ENCODE measurements at places on chromosomes 1 and 21. TPM values are rescaled to one million over a fixed set of nuclear protein-coding genes. Genes with fewer than 3 reads are reported as not detected.
A peak's percentile ranks its signal among the peaks of the same experiment; 100 is the strongest.

GRCh38 chr1:224540535-224540934 lies 75.6 kb upstream of the CNIH3 start:
- DNase-seq, result no peak

DNA sequence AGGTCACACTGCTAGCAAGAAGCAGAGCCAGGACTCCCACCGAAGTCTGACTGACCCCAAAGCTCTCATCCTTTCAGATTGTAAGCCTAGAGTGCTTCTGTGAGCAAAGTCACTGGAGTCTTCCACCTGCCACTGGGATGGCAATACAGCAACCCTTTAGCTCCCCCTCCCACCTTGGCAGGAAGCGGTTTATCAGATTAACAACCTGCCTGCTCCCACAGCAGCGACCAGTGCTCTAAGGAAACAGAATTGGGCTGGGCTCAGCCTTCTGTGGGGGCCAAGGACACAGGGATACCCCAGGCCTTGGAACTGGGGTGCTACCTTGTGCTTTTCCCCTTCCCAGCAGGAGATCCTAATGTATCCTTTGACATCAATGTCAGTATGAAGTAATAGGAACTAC lies 76.0 kb downstream of the GFI1 start:
- DNase-seq, result no peak

DDX59 gene
- total RNA-seq, result 15.5 TPM

PODN gene
- 12.0 TPM for total RNA-seq

DNA sequence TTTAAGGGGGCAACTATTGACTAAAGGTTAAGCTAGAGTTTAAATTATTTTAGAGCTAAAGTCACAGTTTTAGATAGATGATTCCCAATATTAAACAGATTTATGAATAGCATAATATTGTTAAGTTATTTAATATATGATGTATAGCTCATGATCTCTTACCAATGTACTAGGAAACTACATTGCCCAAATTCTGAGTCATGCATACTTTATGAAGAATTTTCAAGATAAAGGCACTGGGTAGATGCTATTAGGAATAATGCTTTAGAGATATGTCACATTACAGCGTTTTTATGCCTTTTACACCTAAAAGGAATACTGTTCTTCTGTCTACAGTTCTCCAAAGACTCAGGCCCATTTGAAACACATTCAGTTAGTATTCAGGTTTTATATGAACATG lies 215.1 kb downstream of the NCAM2 start:
- DNase-seq, result no peak

- DNase-seq, result no peak
Observed at GRCh38 chr1:185349556-185349955, 32.5 kb upstream of the IVNS1ABP start.

- peak; percentile 60 for DNase-seq
Observed at GRCh38 chr1:84712276-84712874, 22.1 kb upstream of the SSX2IP start.

DNA sequence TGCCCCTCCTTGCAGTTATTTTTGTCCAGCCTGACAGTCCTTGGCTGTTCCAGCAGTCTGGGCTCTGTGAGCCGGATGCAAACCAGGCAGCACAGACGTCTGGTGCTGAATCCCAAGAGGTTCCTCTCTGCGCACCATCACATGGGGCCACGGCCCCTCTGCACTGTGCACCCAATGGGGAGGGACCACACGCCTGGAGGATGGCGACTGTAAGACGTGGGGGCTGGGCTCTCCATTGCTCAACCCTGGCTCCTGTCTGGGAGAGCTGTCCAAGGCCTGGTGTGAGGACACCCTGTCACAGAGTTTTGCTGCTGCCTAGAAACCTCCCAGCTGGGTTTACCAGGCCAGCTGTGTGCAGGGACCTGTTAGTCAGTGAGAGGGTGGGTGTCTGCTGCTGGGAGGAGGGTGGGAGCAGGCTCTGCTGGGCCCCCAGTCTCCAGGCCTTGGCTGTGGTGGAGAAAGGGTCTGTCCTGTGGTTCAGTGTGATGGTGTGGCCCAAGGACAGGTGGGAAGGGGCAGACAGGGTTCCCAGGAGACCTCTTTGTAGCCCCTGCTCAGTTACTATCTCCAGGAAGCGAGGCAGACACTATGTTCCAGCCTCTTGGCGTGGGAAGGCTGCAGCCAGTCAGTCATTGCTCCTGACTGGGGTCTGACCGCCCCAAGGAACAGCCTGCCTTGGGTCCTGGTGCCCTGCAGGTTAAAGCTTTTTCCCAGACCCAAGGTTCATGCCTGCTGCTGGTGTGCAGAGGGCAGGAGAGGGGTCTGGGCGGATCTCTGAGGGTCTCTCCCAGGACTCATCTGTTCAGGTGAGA lies 13.8 kb downstream of the HEYL start:
- DNase-seq, result peak; percentile 18

DNA sequence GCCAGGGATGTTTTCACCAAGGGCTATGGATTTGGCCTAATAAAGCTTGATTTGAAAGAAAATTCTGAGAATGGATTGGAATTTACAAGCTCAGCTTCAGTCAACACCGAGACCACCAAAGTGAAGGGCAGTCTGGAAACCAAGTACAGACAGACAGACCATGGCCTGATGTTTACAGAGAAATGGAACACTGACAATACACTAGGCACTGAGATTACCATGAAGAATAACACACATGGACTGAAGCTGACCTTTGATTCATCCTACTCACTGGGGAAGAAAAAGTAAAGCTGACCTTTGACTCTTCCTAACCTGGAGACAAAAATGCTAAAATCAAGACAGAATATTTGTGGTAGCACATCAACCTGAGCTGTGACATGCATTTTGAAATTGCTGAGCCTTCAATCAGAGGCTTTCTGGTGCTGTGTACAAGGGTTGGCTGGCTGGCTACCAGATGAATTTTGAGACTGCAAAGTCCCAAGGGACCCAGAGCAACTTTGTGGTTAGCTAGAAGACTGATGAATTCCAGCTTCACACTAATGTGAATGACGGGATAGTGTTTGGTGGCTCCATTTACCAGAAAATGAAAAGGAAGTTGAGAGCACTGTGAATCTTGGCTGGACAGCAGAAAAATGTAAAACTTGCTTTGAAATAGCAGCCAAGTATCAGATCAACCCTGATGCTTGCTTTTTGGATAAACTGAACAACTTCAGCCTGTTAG lies 190.4 kb upstream of the KCTD3 start:
- DNase-seq, result no peak

DNA sequence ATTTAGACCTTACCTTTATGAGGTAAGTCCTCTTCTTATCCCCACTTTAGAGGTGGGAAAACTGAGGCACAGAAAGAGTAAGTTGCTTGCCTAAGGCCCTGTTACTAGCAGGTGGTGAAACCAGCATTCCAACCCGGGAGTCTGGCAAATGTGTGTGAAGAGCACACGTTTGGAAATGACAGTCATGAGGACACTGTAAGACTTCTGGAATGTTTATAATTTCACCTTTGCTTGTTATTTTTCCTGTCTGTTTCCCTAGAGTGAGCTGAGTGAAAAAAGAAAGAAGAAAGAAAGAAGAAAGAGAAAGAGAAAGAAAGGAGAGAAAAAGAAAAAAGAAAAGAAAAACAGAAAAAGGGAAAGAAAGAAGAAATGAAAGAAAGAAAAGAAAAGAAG lies 21.2 kb upstream of the LGALS8 start:
- DNase-seq, result peak; percentile 6

DNA sequence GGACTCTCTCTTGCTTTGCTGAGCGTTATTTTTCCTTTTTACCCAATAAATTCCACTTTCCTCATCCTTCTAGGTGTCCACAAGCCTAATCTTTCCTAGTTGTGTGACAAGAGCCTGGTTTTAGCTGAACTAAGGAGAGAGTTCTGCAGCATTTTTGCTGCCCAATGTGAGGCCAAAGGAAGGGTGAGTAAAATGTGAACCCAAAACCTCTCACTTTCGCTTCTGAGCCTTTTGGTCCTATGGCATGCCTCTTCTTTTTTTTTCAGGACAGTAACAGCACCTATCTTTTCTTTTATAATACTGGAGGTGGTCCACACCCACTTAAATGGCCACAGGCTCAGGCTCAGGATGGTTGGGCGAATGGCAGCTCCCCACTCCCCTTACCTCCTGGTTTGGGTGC lies 111.1 kb downstream of the COP1 start:
- no peak for DNase-seq

GRCh38 chr21:25171438-25171837 lies 435.8 kb downstream of the MRPL39 start:
- DNase-seq, result peak; percentile 45

GRCh38 chr1:212062832-212063438 lies 27.4 kb downstream of the DTL start:
- peak; percentile 58 for DNase-seq

- DNase-seq, result no peak
Observed at GRCh38 chr1:173648880-173649605, 13.9 kb downstream of the TEX50 start.

MROH7 gene
- total RNA-seq, result not detected

- no peak for DNase-seq
Observed at GRCh38 chr1:117032681-117033539, 27.2 kb upstream of the TTF2 start.

DNA sequence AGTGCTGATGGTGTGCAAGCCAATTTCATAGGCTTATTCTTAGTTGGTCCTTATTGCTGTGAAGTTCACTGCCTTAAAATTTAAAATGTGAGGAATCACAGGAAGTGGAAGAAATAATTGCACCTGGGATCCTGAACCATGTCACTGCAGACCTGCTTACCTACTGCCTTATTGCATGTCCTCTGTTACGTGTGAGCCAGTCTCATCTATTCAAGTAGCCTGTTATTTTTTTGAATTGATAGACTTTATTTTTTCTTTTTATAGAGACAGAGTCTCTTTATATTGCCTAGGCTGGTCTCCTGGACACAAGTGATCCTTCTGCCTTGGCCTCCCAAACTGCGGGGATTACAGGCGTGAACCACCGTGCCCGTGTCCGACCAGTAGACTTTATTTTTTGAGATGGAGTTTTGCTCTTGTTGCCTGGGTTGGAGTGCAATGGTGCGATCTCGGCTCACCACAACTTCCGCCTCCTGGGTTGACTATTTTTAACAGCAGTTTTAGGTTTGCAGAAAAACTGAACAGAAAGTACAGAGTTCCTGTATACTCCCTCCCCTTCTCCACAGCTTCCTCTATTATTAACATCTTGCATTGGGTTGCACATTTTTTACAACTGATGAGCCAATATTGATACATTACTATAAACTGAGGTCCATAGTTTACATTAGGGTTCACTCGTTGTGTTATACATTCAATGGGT lies 14.0 kb upstream of the DISC1 start:
- DNase-seq, result no peak

DNA sequence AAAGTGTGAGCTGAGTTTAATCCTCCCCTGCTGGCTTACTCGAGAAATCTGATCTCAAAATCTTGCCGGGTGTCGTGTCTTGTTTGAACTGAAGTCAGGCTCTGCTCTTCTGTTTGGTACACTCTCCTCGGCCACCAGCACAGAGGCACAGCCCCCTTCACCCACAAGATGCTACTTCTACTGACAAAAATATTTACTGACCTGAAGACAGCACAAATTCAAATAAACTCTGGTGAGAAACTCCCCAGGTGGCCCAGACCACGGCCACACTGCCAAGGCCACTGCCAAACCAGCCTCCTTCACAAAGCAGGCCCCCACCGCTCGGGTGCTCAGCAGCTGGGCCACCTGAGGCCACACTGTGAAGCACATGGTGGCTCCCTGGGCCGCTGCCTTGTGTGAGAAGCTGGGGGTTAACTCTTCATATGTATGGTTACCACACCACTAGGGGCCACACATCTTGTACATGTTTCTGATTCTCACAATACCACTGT lies 80.6 kb downstream of the TGFBR3 start:
- DNase-seq, result no peak

DNA sequence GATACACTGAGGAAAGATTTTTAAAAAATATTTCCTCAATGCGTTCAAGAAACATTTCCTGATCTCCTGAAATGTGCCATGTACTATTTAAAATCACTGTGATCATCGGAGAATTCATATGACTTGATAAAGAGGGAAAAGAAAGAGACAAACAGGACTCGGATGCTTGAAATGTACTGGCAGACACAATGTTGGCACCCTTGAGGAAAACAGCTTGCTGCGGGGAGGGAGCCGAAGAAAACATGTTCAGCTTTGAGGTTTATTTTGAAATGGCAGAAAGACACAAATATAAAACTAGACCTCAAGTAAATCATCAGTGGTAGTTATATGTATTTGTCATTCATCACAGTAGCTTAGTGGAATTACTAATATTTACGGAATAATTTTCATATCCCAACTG lies 100.9 kb upstream of the BRINP3 start:
- no peak for DNase-seq

GRCh38 chr1:165629848-165630628 lies 996 bp upstream of the MGST3 start:
- no peak for DNase-seq

RNASEL gene
- total RNA-seq, result 3.7 TPM

LEFTY2 gene
- not detected for total RNA-seq

- DNase-seq, result no peak
Observed at GRCh38 chr1:176330782-176331181, 123.7 kb upstream of the COP1 start.

GRCh38 chr1:178093951-178094738 lies at the start of gene RASAL2:
RASAL2 (plus strand) TSS chr1:178094104; CDS start chr1:178094493, 389 bp downstream.
- peak; percentile 67 for DNase-seq

PEX19 gene
- total RNA-seq, result 63.6 TPM

- peak; percentile 39 for DNase-seq
Observed at GRCh38 chr1:210232511-210233215, at the start of gene SERTAD4. SERTAD4 (plus strand) TSS chr1:210232796; CDS start chr1:210237961, 5,165 bp downstream.

DNA sequence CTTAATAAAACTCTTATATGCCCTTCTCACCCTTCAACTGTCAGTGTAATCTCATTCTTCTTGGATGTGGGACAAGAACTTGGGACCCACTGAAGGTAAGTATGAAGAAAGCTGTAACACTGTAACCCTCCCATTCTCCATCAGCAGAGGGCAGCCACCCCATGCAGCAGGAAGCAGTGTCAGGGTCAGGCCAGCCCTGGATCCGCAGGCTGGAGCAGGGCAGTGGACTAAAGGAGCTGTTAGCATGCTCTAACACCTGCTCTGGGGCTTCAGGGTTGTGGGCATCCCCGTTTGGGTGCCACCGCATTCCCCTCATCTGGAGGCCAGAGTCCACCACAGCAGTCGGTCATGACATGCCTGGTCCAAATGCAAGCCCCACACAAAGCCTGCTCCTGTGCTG lies 156.5 kb downstream of the HIVEP3 start:
- no peak for DNase-seq

DNA sequence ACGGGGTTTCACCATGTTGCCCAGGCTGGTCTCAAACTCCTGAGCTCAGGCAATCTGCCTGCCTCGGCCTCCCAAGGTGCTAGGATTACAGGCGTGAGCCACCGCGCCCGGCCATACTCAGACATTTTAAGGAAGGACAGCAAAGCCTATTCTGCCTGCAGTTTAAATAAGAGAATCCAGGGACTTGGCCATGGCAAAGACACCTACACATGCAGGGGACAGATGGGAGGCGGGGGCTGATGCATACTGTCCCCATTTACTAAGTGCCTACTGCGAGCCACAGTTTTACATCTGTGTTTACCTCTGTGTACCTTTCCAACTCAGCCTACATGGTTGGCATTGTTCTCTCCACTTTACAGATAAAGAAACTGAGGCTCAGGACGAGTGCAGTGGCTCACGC lies 25.4 kb downstream of the LDLRAD2 start:
- DNase-seq, result no peak

- no peak for DNase-seq
Observed at GRCh38 chr1:169186106-169186505, 79.6 kb downstream of the ATP1B1 start.
